Activated naive CD4-positive, alpha-beta T cell treated with Interleukin-2 at 50 U/mL for 16 hours (primary cell): ENCODE measurements at places on chromosomes 6 and 20.

DNA sequence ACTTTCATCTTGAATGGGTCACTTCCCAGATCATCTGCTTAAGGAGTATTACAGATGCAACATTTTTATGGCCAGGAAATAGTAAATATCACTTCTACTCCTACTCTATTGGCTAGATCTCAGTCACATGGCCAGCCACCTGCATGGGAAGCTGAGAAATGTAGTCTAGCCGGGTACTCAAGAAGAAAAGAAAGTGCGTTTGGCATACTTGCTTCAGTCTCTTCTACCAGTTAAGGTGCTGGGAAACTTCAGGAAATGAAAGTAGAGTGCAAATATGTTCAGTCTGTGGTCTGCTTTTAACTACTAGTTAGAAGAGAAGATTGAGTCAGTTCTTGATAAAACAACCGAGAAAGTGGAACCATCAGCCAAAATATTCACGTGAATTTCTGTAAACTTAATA, 129.2 kb downstream of the PDSS2 start:
- DNase-seq, result no peak

DNA sequence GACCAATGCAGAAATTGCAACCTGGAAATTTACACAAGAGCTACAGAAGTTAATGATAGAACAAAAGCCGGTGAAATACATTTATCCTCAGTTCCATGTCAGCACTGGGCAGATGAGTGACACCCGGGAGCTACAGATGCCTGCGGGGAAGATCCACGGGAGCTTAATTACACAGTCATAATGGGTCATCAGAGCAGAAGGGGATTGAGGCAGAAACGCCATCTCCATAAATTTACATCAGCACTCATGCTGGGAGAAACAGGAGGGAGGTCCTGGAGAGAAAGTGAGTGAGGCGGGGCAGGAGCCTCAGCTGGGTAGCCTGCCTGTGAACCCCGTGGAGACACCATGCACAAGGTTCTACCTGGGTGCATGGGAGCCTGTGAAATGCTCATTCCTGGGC, 37.6 kb upstream of the CST7 start:
- DNase-seq, result no peak

- DNase-seq, result no peak
Measured at GRCh38 chr6:25764611-25765010, 10.1 kb downstream of the SLC17A4 start.

GRCh38 chr6:89612121-89612520, 26.4 kb downstream of the LYRM2 start:
- DNase-seq, result no peak

DNA sequence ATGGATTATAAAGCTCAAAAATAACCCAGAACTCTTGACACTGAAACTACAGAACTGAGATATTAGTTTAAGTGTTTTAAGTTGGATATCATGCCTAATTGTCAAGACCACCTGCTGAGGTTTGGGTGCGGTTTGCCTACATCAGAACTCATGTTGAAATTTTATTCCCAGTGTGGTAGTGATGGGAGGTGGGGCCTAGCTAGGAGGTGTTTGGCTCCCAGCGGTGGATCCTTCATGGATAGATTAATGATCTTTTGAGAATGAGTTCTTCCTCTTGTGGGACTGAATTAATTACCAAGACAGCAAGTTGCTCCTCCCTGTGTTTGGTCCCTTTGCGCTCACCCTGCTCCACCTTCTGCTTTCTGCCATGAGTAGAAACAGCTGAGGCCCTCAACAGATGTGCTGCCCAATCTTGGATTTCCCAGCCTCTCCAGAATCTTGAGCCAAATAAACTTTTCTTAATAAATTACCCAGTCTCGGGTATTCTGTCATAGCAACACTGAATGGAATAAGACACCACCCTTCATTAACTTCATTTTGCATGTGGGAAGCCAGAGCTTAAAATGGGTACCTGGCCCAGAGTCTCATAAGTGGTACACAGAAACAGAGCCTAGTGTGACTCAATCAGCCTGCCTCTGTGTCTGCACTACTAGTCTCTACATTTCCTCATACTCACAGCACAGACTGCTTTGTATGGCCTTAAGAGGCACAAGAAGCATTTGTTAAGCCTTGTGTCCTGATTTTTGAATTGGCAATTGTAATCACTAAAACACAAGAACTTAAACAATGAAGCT, 158.4 kb downstream of the IBTK start:
- DNase-seq, result no peak

DNA sequence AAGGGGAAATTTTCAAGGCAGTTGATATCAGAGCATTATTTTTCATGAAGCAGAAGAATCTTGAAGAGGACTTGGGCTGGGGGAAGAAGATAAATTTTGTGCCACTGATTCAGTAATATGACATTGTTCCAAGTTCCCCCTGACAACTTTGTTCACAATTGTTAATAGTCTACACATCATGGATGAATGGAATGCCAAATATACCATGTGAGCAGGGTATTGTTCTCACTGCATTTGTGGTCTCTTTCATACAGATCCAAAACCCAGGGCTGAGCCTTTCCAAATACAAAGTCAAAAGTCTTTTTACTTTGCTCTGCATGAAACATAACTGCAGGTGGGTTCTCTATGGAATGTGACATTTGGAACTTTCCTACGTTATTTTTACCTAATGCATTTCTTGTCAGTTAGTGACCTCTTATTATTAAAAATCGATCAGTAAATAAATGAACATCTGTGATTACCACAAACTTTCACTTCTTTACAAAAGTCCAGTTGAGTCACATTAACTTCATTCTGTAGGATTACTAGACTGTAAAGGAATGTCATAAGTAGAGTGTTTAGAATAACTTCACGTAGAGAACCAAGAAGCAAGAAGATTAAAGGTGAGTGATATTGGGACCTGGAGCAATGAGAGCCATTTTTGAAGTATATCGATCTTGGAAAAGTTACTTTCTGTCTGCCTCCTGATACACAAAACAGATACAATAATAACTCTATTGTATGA, 100.9 kb downstream of the RCAN2 start:
- DNase-seq, result no peak

DNA sequence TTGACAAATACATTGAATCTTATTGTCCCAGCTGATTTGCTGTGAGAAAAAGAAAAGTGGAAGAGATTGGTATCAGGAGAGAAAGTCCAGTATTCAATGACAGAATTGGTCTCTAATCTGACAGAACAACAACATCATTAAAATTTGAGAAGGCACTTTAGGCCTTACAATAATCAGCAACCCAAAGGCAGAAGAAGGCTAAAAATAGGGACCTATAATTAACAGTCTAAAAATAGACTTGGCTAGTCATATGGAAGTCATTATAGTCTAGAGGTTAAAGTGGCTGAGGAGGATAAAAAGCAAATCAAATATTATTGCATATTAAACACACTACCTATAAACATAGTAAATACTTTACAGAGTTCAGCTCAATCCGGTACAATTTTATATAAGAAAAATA, 393.6 kb upstream of the JAG1 start:
- no peak for DNase-seq

DNA sequence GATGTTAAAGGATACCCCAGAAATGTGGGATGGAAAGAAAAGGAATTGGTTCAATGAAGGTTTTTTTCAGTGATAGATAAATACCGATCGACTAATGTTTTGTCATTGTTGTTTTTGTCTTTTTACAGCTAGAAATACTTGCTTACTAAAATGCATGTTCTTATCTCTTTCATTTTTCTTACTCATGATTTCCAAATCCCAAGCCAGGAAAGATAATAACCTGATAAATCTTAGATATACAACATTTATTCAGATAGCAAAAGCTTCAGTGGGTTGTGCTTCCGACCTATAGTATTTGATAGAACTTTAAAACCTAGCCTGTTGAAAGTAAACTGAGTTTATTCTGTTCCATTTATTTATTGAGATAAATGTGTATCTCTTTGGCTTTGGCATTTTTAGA, 187.5 kb downstream of the EDN1 start:
- no peak for DNase-seq

- DNase-seq, result no peak
Measured at GRCh38 chr6:62714112-62714511, 428.1 kb upstream of the KHDRBS2 start.

GRCh38 chr6:33738153-33738552, 8.6 kb downstream of the IP6K3 start:
- no peak for DNase-seq

DNA sequence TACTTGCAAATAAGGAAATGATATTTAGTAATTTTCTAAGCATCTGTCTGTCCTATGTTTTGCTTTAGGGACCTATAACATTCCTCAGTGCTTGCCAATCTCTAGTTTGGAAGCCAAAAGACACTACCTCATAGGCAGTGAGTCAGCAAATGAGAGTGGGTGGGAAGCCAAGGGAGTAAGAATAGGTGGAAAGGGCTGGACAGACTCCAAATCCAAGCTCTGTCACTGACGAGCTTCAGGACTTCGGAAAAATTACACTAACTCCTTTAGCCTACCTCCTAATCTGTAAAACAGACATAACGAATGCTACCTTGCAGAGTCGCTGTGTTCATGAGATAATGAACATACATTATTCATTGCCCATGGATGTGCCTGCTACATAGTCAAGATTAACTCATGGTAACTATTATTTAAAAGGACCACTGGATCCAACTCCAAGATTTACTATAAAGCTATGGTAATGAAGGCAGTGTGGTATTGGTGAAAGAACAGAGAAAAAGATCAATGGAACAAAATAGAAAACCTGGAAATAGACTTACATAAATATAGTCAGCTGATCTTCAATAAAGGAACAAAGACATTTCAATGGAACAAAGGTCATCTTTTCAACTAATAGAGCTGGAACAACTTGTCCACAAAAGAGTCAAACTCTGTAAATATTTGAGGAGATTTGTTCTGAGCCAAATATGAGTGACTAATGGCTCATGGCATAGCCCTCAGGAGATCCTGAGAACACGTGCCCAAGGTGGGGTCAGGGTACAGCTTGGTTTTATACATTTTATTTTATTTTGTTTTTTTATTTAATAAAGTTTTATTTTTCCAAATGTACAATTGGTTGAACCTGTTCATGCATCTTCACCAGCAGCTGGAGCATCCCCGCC, 64.1 kb downstream of the FAM50B start:
- no peak for DNase-seq

GRCh38 chr6:5851261-5851757, 155.4 kb downstream of the NRN1 start:
- DNase-seq, result peak; percentile 74

- peak; percentile 74 for DNase-seq
Measured at GRCh38 chr6:33314515-33314942, 651 bp upstream of the TAPBP start.

DNA sequence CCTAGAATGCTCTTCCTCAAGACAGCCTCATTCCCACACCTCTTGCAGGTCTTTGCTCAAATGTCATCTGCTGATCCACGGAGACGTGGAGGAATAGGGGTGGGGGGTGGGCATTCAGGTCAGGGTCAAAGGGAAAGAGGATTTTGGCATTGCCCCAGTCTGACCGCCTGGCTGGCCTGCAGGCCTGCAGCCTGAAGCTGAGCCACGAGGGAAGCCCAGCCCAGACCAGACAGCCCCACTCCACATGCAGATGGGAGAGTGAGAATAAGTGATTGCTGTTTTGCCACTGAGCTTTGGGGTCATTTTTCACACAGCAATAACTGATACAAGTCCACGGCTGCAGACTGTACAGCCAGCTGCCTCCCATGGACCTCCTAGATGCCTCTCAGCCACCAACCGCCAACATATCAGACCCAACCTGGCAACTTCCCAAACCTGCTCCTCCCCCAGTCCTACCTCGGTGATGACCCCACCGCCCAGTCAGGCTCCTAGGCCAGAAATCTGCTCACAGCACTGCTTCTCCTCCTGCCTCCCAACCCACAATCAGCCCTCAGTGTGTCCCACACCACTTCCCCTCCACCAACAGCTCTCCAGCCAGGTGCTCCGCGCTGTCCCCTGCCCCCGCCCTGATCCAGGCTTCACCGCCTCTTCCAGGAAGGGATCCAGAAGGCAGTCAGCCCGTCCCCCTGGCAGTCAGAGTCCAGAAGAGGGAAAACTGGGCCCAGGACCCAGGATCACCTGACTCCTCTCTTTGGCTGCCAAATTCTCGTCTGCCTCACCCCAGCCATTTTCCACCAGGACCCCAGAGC, 14.0 kb downstream of the KIAA1755 start:
- DNase-seq, result no peak

GRCh38 chr6:93021235-93021915, 398.0 kb downstream of the EPHA7 start:
- no peak for DNase-seq
